ENCODE measurements at places on chromosomes 4 and X. TPM values are rescaled to one million over a fixed set of nuclear protein-coding genes. Genes with fewer than 3 reads are reported as not detected.

Gene VCX3A
- total RNA-seq = not detected

Gene MAGEC2
- not detected for total RNA-seq

Gene BGN
- total RNA-seq = 15.7 TPM

Gene FRG2
- total RNA-seq = not detected

Gene CXCR3
- not detected for total RNA-seq

Gene UBQLN2
- 4.5 TPM for total RNA-seq

Gene CCDC110
- under 0.01 TPM for total RNA-seq

Gene UVSSA
- total RNA-seq = 4.2 TPM

Gene AMTN
- not detected for total RNA-seq

Gene AKAP4
- not detected for total RNA-seq

Gene DKK2
- 2.4 TPM for total RNA-seq

Gene OPRPN
- not detected for total RNA-seq

Gene RHOXF2
- not detected for total RNA-seq

Gene VCX
- total RNA-seq = not detected

Gene GPRASP1
- total RNA-seq = 0.65 TPM

Gene CCNG2
- total RNA-seq = 15.5 TPM

Gene RBM46
- not detected for total RNA-seq

Gene SSX1
- not detected for total RNA-seq

Gene SLC4A4
- 0.76 TPM for total RNA-seq

Gene HSFX2
- total RNA-seq = 0.32 TPM

Gene GAGE13
- not detected for total RNA-seq

Gene AIMP1
- 33.1 TPM for total RNA-seq
